ENCODE measurements at places on chromosomes 5 and 9.

GRCh38 chr5:38720554-38721361 is 125.1 kb upstream of the OSMR start:
- no peak for DNase-seq

GRCh38 chr9:4538107-4538506 is 47.8 kb downstream of the SLC1A1 start:
- DNase-seq, result no peak

- DNase-seq, result no peak
Measured at GRCh38 chr5:155839251-155840037, 487.5 kb upstream of the SGCD start.

DNA sequence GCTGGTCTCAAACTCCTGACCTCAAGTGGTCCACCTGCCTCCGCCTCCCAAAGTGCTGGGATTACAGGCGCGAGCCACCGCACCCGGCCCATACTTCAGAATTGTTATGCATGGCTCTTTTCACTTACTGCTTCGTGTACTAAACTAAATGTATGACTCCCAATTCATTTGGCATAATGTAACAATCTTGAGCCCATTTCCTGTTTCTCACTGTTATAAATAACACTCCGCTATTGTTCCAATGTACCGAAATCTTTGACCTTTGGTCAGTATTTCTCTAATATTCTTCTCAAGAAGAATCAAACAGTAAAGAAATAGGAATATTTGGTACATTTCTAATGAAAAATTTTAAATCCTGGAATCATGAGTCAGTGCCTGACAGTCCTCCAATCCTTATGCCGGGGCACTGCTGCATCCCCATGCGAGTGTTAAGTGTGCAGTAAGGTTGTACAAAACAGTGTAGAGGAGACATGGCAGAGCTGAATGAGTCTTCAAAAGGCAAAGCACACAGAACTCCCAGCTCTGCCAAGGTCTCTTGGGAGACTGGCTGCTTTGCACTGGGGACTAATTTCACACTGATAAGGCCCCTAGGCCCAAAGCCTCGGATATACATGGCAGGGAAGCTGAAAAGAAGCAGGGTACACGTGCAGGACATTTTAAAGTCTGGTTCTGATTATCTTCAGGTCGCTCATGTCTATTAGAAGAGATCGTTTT is 58.4 kb downstream of the HABP4 start:
- no peak for DNase-seq

- no peak for DNase-seq
Measured at GRCh38 chr9:134350416-134350994, 24.2 kb downstream of the RXRA start.

DNA sequence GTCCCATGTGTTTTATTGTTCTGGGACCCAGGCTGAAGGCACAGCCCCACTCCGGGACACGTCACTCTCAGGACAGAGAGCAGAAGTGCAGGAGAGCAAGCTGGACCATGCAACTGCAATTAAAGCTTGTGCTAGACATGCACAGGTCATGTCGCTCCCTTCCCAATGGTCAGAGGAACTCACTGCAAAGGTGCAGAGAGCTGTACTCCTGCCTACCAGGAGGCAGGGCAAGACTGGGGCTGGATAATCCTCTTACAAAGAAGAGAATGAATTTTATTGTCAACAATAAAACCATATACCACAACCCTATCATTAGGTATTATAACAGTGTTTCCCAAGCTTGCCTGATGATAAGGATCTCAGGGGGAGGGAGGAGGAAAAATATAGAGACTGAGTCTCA is 74.0 kb upstream of the NEK6 start:
- no peak for DNase-seq

DNA sequence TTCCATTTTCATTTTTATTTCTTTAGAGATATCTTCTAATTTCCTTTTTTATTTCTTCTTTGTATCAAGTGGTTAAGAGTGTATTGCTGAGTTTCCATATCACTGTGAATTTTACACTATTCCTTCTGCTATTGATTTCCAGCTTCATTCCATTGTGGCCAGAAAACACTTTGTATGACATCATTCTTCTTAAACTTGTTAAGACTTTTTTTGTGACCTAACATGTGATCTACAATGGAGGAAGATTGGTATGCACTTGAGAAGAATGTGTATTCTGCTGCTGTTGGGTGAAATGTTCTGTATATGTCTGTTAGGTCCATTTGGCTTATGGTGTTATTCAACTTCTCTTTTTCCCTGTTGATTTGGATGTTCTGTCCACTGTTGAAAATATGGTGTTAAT is 274.2 kb upstream of the PUM3 start:
- no peak for DNase-seq

DNA sequence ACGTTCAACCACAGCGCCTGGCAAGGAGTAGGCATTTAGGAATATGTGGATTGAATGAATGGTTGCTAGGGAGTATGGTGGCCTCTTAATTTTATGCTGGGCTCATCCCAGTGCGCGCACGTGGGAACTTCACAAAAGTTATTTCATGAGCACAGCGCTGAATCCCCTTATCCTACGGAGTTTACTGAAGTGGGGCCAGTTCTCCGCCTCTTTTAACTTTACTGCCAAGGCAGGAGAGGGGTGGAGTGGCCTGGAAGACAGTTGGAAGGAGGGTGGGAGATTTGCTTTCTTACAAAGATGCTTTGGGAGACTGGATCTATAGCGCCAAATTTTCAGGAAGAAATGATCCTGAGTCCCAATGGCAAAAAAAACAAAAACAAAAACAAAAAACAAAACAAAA is 326.5 kb downstream of the SH3GL2 start:
- DNase-seq, result no peak

DNA sequence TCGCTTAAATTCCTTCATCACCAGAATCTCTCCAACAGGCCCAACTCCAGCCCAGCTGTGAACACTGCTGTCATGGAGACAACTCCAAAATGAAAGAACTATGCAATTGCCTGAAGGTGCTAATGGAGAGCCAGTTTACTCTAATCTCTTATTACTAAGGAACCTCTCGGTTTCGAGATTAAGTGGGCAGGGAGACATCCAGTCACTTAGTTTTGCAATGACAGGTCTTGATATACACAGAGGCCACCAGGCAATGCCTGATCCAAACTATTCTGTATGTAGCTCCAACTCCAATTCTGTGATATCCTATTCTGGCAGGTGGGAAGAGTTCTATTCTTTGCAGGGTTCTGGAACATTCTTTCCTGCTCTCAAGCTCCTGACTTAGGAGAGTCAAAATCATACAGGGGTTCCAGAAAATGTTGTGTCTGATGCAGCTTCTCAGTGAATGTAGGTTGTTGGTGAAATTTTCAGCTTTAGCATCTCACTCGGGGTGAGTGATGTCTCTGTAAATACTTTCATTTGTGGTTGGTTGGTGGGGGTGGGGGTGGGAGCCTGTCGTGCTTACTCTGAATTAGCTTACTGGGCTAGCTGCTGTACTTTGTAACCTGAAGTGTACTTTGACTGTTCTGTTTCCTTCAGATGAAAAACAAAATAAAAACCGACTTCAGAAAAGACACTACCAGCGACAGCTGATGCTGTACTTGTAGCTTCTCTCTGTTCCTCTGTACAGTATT is 170.9 kb downstream of the PALM2AKAP2 start:
- no peak for DNase-seq

DNA sequence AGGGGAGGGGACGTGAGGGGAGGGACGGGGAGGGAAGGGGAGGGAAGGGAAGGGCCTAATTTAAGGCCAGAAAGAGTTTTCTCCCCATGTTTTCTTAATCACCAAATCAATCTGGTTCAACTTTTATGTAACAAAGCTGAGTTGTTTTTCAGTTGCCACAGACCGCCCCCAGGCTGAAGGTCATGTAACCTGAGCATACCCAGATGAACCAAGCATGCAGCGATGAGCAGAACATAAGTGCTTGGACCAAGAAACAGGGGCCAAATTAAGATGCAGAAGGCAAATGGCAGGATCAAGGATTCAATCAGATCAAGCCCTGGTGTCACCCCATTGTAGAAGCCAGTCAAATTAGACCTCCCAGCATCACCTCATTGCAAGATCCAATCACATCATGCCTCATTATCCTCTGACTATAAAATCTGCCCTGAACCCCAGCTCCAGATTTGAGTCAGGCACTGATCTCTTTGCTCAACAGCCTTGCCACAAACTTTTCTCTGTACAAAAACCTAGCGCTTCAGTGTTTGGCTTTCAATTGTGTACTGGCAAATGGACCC is 113.5 kb upstream of the TNPO1 start:
- DNase-seq, result no peak

DNA sequence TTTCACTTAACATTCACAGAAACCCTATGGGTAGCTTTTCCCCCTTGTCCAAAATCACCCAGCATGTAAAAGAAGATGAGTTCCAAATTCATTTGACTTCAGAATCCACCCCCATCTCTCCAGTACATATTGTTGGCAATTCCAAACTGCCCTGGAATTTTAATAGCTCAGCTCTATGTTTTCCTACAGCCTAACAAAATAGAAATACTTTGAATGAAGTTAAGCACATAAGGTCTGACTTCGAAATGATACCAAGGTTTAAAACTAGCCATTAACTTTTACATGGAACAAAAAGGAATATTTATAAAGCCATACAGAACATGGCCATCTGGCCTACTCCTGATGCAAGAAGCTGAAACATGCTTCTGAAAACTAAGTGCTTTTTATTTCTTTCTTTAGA is 634.3 kb downstream of the PDE4D start:
- DNase-seq, result no peak

GRCh38 chr5:90054612-90055011 is 354.9 kb downstream of the CETN3 start:
- no peak for DNase-seq

GRCh38 chr9:124437086-124437485 is 13.2 kb upstream of the ADGRD2 start:
- no peak for DNase-seq

- no peak for DNase-seq
Measured at GRCh38 chr5:41410307-41410706, 100.1 kb downstream of the PLCXD3 start.

DNA sequence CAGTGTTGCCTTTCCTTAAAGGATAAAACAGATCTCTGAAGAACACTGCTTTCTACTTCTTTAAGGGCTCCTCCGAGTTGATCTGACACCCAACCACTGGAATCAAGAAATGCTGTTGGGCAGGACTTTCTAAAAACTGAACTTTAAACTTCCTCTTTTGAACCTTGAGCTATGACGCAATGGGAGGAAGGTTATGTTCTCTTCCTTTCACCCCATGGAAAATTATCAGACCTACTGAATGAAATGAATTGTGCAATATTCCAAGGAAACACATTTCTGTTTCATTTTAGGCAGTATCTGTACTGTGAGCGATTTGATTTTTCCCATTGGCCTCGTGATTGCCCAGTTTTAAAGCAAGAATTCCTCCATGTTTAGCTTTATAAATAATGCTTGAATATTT is 206.0 kb upstream of the PRR16 start:
- peak; percentile 96 for DNase-seq

DNA sequence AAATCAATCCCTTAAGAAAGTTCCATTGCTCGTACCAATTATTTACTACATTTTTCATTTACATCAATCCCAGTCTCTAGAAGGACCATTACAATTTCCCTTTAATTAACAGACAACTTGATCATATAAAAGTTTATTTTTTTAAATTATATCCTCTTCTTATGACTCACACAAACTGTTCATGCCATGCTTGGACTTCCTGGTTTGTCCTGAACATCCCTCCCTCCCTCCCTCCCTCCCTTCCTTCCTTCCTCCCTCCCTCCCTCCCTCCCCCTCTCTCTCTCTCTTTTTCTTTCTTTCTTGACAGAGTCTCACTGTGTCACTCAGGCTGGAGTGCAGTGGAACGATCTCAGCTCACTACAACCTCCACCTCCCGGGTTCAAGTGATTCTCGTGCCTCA is 11.6 kb upstream of the CLTB start:
- no peak for DNase-seq

GRCh38 chr5:175344331-175345195 is 99.4 kb downstream of the DRD1 start:
- DNase-seq, result no peak

Measured in suppressor macrophage treated with lipopolysaccharide for 4 hours (primary cell).